ENCODE measurements at places on chromosomes 4 and X.
A peak's percentile ranks its signal among the peaks of the same experiment; 100 is the strongest.

- DNase-seq = no peak
Observed at GRCh38 chr4:106746451-106746850, 289.7 kb downstream of the DKK2 start.

DNA sequence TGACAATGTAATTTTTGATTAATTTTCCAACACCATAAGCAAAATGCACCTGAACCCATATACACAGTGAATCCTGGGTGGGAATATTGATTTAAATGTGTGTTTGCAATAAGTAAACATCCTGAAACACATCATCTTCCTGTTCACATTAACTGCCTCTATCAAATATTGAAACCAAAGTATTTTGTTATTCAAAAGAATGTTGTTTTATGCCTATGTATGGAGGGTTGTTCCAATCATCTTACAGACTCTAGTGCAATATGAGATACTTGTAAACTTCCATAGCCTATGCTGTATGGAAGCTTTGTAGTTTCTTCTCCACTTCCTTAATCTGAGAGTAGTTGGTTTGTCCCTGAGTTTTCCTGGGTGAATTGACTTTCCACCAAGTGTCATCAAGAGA is 105.4 kb upstream of the SLC7A11 start:
- no peak for DNase-seq

GRCh38 chr4:76579596-76580375 is 144.8 kb downstream of the SHROOM3 start:
- DNase-seq = no peak

GRCh38 chr4:145179281-145179860 is 1.0 kb downstream of the OTUD4 start:
- DNase-seq = peak; percentile 58

GRCh38 chr4:44720371-44720770 is 6.0 kb downstream of the GNPDA2 start:
- DNase-seq = no peak

- no peak for DNase-seq
Observed at GRCh38 chrX:10514891-10515290, 105.5 kb downstream of the MID1 start.

- DNase-seq = no peak
Observed at GRCh38 chr4:3779509-3779908, 13.3 kb downstream of the ADRA2C start.
